ENCODE measurements at places on chromosomes 3 and 15.
A peak's percentile ranks its signal among the peaks of the same experiment; 100 is the strongest.

DNA sequence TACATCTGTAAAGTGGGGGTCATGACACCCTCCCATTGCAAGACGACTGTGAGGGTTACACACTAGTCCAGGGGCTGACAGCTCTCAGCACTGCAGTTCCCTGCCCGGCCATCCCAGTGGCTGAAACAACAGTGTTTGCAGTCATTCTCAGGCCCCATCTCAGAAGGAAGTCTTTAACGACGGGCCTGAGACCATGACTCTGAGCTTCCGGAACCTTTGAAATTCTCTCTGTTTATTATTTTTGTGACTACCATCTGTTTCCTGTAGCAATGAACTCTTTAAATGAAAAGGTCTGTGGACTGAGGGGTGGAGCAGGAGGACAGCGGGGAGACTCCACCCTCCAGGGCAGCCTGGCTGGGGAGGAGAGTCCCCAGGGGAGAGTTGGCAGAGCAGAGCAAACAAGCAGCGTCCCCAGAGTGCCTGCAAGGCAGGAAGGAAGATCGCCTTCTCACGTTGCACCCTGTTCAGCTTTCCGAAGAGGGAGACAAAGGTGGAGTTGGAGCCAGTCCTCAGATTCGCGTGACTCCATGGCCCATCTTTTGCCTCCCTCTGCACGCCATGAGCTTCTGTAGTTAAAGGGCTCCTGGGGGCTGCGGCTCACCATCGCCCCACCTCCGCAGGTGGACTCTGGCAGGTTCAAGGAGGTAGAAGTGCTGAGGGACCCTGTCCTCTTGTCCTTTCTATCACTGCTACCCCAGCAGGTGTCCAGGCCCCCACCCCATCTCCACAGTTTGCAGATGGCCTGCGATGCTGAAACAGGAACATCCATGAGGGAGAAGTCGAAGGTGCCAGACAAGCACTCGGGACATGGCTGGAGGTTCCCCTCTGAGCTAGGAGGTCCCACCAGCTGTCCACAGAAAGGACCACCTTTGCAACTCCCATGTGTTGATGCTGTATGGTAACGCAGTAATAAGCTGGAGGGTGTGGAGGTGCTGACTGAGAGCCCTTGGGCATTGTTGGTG is 525.8 kb upstream of the PROK2 start:
- peak; percentile 76 for DNase-seq

- no peak for DNase-seq
These were observed 54.9 kb downstream of the CYP11A1 start for GRCh38 chr15:74312445-74313007.

DNA sequence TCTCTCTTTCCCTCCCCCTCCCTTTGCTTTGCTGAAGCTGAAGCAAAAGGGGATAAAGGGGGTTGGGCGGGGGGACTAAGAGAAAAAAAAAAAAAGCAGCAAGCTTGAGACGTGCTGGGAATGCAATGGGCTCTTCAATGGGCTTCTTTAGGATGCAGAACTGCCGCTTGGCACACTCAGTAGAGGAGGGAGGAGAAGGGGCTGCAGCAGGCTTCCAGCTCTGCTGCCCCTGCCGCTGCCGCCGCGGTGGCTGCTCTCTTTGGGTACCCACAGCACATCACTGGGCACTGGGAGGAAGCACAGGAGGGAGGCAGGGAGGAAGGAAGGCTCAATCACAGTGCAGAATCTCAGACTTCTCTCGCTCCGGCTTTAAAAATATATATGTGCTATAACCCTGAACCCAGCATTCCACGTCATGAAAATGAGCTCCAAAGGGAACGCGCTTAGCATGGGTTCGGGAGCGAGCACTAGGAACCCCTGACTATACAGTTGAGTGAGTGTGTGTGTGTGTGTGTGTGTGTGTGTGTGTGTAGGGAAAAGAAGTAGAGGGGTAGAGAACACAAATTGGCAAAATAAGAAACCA is 3.5 kb downstream of the SLITRK3 start:
- no peak for DNase-seq

GRCh38 chr3:4643904-4644547 is 150.9 kb downstream of the ITPR1 start:
- no peak for DNase-seq

GRCh38 chr15:38325648-38325990 is 73.0 kb downstream of the SPRED1 start:
- DNase-seq: no peak

DNA sequence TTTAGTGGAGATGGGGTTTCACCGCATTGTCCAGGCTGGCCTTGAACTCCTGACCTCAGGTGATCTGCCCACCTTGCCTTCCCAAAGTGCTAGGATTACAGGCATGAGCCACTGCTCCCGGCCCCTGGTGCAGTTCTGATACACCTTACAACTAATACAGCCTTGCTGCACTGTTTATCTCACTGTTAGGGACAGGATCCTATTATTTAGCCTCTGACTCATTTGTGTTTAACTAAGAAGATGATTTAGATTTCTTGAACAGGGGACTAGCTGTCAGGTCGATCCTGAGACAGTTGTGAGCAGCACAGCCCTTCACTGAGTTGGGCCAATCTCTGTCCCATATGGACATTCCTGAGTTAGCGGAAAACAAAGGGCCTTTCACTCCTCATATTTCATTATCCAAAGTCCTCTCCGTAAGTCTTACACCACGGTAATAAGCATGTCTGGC is 19.2 kb downstream of the GYG1 start:
- no peak for DNase-seq
